ENCODE measurements at places on chromosomes 2 and 18.

GRCh38 chr2:228541789-228542188, 360.3 kb upstream of the SPHKAP start:
- no peak for DNase-seq

DNA sequence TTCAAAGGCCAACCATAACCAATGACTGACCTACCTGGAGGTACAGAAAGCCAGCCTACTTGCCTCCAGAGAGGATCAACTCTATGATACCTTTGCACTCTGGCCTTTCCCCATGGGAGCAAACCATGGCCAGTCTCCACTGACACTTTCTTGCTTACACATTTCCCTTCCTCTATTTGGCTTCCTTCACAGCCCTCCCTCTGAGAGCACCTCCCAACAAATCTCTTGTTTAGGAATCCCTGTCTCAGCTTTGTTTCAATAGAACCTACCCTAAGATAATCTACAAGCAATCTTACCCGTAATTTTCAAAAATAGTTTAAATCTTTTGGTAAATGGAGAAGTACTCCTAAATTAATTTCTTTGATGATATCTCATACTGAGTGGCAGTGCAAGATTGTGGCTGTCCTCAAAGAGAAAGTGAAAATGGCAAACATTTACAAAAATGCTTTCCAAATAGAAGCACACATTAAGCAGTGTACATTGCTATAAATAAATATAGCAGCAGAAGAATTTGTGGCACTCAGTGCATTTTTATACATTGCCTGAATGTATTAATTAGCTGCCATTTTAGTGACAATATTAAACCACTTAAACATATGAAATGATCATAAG, 140.6 kb downstream of the CCDC148 start:
- no peak for DNase-seq

DNA sequence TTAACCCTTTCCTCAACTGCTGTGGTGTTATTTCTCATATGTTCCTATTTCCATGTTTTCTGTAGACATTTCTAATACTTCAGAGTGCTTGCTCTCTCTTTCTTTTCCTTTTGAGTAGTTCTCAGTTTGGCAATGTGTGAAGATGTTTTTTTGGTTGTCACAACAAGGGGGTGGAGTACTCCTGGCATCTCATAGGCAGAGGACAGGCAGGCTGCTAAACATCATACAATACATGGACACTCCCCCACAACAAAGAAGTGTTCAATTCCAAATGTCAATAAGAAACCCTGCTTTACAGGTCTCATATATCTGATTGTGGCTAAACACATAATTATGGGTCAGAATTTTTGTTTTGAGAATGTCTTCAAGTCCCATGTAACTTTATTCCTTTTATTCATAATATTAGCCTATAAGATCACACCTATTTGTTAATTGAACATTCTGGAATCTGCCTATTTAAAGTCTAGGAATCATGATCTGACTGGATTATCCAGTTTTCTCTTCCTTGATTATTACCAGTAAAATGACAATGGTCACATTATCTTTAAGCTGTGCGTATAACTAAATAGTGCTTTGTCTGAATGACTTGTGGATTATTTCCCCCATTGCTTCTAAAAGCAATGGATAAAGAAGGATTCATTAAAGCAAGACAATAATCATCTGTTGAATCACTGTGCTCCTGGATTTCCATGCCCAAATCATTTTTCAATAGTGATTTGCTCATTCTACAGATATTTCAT, 46.8 kb upstream of the ITPRID2 start:
- no peak for DNase-seq

DNA sequence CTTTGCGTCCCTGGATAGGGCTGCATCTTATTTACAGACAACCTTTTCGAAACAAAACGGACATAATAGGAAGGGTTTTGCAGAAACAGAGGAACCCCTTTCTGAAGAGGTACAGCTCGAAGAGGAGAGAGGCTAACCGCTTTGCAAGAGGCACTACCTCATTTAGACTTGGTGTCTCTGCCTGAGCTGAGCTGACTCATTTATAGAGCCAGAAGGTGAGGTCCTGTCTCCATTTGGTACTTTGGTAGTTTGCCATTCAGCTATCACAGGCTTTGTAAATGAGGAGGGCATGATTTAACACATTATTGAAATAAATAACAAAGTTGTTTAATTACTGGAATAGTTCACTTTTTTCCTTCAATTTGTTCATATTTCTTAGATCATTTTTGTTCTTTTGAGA, 2.2 kb upstream of the NXPH2 start:
- no peak for DNase-seq

GRCh38 chr2:76946631-76947145, 575.5 kb downstream of the LRRTM4 start:
- no peak for DNase-seq

DNA sequence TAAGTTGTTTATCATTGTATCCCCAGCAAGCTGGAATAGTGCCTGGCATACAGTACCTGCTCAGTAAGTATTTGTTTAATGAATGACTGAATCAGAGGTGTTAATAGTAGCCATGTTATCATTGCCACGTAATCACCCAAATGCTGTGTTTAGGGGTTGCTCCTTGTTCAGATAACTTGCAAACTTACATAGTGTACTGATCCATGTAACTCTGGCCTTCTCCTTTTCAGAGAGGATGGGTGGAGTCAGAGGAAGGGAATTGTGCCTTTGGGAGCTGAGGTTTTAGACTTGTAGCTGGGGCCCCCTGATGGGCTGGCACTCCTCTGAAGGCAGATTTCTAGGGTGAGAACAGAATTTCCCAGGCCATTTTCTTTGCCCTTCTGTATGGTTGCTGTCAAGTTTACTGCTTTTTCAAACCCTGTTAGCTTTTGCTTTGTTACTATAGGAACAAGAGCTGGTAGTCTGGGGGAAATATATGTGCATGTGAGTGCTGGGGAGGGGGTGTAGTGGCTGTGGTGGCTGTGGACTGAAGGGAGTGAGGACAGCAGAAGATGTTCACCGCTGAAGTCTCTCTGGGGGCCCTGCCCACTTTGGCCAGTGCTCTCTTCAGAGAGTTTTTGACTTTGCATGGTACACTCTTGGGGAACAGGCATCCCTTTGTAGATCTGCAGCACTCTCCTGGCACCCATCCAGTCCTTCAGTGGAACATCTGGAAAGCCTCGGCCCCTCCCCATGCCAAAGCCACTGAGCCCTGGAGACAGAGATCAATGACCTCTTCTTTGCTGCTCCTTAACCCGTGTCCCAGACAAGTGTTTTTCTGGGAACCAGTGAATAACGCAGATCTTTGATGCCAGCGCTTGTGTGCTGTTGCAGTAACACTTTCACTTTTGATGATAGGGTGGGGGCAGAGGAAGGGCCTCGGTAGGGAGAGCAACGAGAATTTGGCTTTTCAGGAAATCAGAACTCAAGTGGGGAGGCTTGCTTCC, 209.0 kb downstream of the PRKCE start:
- peak; percentile 60 for DNase-seq

DNA sequence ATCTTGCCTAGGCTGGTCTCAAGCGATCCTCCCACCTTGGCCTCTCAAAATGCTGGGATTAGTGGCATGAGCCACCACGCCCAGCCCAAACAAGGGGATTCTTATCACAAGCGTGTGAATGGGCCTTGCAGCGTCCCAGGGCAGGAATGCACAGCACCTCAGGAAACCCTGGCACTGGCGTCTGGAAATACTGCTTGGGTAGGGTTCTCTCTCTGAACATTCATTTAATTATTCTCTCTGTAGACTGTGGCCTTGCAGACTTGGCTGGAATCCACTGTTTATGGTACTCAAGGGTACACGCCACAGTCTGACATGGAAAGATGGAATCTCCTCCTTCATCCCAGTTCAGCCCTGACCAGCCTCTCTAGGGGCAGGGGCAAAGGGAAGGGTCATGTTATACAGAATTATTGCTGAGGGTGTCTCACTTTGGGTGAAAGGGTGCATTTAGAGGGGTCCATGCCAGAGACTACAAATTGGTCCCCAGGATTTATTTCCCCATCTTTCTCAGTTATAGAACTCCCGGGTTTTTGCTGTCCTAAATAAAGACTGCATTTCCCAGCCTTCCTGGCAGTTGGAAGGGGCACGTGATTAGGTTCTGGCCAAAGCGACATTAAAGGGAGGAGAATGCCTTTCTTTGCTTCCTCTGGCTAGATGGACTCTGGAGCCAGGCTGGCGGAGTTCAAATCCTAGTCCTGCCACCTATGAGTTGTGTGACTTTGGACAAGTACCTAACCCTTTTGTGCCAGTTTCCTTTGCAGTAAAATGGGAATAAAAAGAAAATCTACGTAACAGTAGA, 147.2 kb upstream of the HAAO start:
- DNase-seq: peak; percentile 37

DNA sequence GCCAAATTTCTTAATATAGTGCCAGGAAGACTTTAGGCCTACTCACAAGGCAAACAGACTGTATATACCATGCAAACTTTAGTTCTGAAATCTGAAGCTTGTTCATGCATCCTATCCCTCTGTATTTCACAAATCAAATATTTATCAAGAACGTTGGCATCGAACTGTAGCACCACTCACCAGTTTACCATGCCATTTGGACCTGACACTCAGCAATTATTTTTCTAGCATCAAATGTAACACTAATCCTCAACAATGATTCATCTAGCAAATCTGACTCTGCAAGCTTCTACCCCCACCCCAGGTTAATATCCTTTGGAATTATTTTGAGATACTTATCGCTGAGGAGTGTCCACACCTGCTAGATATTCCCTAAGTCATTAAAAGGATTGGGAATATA, 1506.6 kb downstream of the LRP1B start:
- no peak for DNase-seq

DNA sequence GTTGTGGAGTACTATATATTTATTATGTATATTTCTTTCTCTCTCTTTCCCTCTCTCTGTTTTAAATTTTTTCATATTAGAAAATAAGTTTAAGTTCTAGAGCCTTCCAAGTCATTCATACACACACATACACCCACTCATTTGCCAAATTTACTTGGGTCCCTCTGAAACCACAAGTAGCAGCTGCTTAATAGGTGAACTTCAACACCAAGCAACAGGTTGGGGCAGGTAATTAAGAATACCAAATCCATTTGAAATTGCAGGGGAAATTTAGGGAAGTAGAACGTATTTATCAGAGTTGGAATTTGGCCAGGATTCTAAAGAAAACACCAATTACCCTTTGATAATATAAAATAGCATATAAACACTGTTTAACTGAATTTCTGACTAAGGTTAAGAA, 75.0 kb upstream of the RBBP8 start:
- DNase-seq: no peak

GRCh38 chr18:49756671-49757362, 56.5 kb downstream of the ACAA2 start:
- no peak for DNase-seq

DNA sequence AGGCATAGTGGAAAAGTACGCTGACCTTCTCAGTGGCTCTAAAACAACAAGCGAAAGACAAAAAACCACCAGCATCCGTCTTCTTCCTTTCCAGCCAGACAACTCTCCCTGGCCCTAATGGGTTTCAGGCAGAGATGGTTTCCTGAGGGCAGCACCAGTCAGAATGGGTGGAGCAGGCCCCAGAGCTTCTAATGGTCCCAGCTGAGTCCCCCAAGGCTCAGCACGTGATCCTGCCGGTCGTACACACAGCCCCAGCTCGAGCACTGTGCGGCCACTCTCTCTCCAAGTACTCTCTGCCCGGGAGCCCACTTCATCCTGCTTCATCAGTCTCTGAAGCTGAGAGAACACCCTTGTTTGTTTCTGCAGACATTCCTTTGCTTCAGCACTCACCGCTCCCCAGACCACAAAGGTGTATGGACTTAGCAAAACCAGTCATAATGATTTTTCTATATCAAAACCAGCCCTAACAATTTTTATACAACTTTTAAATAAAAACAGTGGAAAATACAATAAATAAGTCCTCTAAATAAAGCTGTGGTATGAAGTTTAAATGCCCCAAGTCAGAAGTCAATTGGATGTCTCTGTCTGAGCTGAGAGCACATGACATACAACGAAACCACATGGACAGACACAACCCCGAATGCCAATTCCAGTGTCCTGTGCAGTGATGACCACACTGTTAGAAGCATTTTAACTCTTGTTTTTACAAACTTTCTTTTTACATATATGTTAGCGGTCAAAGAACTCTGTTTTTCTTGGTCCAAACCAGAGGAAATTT, 63.9 kb downstream of the PARD6G start:
- no peak for DNase-seq

GRCh38 chr2:15909736-15910135, 30.6 kb upstream of the MYCN start:
- DNase-seq: no peak

DNA sequence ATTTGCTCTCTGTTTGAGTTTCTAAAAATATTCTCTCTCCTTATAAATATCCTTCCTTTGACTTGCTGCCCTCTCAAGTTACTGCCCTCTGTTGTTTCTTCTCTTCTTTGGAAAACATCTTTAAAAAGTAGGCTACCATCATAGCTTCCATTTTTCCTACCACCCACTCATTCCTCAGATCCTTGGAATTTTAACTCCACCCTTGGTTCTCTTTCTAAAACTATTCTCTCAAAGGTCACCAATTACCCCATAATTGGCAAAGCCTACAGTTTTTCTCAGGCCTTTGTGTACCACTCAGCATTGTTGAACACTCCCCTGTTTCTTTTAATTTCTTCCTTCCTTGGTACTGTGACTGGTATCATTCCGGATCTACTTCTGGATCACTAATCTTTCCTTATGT, 43.0 kb upstream of the ITGAV start:
- DNase-seq: no peak

- peak; percentile 83 for DNase-seq
Measured at GRCh38 chr2:55923091-55923981, at the start of gene EFEMP1. Gene EFEMP1 (minus strand): TSS chr2:55923782. CDS start chr2:55922440, 1,342 bp downstream.

GRCh38 chr2:219073413-219074129, 12.8 kb upstream of the IHH start:
- DNase-seq: no peak

- DNase-seq: no peak
Measured at GRCh38 chr18:22822024-22822423, 111.1 kb upstream of the RBBP8 start.

- DNase-seq: no peak
Measured at GRCh38 chr18:23452347-23452727, 750 bp upstream of the RIOK3 start.

GRCh38 chr18:31977270-31977872, 34.4 kb upstream of the TRAPPC8 start:
- peak; percentile 21 for DNase-seq

- DNase-seq: no peak
Measured at GRCh38 chr2:145126146-145126545, 606.2 kb upstream of the ZEB2 start.

- no peak for DNase-seq
Measured at GRCh38 chr2:12032398-12032797, 286.0 kb downstream of the LPIN1 start.

GRCh38 chr2:30393510-30393909, 53.5 kb upstream of the LCLAT1 start:
- no peak for DNase-seq

DNA sequence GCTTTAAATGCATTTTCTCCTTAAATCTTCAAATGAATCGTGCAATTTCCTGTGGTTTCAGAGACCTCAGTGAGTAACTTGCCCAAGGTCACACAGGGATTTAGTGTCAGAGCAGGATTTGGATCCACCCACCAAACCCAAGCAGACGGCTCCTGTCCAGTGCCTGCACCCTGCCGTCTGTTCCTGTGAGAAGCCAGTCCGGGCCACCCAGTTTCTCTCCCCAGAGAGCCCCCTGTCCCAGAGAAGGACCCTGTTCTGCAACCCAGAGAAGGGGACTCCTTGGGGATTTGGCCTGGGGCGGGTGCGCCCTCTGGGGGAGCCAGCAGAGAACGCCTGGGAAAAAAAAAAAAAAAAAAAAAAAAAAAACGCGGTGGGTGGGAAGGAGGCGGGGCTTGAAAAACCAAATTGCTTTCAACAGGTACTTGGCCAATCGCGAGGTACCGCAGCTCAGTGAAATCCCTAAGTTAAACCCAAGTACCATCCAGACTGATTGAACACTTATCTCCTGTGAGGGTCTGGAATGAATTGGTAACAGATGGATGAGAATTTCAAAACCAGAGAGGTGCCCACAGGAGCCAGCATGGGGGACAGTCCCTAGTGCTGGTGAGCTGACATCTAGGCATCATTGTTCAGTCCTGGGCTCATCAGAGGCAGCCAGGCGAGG, 30.9 kb upstream of the REEP1 start:
- peak; percentile 35 for DNase-seq
